ENCODE measurements at places on chromosomes 2 and 18.

GRCh38 chr18:76102156-76102555 lies 392.9 kb downstream of the ZNF516 start:
- DNase-seq, result no peak

DNA sequence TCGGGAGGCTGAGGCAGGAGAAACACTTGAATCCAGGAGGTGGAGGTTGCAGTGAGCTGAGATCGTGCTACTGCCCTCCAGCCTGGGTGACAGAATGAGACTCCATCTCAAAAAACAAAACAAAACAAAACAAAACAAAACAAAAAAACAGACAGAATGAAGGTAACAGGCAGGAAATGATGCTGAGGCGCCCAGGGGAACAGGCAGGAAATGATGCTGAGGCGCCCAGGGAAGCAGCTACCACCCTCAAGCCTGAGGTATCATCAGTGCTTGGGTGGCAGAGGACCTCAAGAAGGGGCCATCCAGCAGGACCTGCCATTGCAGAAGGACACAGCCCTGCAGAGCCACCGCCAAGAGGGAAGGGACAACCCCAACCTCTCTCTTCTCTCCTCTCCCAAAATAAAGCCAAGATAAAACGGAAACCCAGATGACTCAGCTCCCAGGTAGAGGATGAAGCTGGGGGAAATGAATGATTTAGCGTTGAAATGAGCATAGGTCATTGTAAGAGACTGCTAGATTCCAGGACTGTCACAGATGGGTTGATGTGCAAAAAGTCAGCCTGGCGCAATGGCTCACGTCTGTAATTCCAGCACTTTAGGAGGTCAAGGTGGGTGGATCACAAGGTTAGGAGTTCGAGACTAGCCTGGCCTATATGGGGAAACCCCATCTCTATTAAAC lies 19.3 kb downstream of the SOWAHC start:
- no peak for DNase-seq

DNA sequence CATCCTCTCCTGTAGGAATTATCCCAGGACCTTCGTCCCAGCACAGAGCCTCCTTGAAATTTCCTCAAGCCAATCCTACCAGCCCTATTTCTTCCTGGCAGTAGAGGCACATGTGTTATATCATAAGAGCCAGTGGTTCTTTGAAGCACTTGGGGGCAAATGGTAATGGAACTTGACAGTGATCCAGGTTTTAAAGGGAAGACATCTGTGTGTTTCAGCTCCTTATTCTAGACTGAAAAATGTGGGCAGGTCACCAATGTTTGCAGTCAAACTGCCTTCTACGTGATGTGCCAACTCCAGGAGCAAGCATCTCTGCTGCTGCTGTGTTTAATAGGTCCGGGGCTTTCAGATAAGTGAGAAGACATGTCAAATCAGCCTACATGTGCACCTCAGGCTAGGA lies 157.1 kb downstream of the GALNT14 start:
- no peak for DNase-seq

DNA sequence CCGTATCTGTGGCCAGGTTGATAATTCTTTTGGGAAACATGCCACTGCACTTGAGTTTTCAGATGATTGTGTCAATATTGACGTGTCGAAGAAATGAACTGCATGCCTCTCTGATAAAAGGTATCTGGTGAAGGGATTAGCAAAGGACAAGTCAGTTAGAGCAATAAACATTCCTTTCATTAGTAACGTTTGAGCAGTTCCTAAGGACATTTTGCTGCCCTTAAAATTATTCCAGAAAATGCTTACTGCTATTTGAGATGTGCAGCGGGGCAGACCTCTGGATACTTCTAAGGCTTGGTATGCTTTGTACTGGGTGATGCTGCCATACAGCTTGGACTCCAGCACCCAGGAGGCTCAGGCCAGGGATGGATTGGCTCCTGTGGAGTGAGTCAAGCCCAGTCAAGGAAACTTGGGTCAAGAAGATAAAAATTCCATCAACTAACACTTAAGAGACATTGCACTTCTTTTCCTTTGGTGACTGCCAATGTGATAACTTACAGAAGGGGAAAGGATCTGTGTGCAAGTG lies 166.7 kb downstream of the FHOD3 start:
- peak; percentile 32 for DNase-seq

GRCh38 chr2:19949071-19949470 lies 40.8 kb downstream of the WDR35 start:
- no peak for DNase-seq

- no peak for DNase-seq
Observed at GRCh38 chr2:218383892-218384519, 1.9 kb downstream of the SLC11A1 start.

GRCh38 chr2:29923110-29923721 lies 1.8 kb upstream of the ALK start:
- DNase-seq, result peak; percentile 70

DNA sequence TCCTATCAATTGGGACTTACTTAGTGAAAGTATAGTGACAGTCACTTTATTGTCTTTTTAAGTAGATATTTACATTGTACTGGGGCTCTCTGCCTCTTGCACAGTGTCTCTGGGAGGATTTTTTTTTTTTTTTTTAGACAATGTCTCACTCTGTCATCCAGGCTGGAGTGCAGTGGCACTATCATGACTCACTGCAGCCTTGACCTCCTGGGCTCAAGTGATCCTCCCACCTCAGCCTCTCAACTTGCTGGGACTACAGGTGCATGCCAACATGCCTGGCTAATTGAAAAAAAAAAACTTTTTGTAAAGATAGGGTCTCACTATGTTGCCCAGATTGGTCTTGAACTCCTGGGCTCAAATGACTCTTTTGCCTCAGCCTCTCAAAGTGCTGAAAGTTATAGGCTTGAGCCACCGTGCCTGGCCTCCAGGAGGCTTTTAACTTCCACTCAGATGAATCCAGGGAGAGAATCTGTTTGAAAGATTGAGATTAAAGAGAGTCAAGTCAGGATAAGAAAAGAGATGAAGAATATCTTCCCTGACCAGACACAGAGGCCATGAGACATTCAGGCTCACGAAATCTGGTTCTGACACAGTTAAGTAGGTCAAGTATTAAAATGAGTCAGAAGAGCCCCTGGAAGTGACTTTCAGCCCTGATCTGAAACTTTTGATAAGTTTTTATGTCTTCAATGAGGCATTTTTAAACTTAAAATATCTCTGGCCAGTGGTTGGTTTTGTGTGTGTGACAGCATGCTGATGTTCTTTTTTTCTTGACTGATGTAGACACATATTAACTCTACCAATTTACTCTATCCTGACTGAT lies 18.3 kb downstream of the ARHGEF33 start:
- no peak for DNase-seq

GRCh38 chr2:49973917-49974368 lies 819.6 kb upstream of the FSHR start:
- DNase-seq, result peak; percentile 87

DNA sequence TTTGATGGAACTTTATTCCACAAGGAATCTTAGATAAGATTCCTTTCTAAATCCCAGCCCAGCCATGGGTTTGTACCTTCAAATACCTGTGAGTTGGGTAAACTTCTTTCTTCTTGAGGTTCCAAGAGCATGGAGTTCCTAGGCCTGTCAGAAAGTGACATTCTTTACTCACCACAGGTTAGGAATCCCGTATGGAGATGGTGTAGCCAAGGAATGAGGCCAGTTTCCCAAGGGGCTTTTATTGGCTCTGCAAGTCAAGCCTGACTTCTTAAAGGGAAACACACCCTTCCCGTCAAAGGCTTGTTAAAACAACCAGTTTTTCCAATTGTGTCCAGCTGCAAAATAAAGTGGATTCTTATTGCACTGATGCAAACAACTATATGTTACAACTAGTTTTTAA lies 45.8 kb downstream of the STK17B start:
- no peak for DNase-seq
